ENCODE measurements at places on chromosomes 2 and 18. TPM values are rescaled to one million over a fixed set of nuclear protein-coding genes. Genes with fewer than 3 reads are reported as not detected.

MEP1B gene
- not detected for total RNA-seq

DNA sequence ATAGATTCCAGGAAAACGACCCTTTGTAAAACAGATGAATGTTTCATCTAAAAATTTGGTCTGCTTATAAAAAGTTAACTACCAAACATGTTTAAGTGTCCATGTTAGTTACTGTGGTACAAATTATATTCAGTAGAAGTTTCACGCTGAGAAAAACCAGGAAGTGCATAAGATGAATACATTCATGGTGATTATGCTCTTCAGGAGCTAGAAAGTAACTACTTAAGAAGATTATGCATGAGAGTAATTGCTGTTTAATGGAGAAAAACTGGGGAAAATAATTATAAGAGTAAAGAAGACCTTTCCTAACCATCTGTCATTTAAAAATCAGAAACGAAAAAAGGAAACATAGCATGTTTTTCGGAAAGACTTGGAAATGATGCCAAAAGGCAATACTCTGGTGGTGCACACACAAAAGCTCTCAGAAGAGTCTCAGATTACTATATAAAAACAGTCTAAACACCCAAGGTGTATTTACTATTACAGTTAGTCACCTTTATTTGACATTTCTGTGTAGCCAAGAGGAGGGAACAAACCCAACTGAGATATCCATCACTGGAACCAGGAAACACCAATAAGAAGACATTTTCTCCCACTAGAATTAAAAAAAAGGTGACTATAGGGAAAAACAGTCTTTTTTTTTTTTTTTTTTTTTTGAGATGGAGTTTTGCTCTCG, 38.8 kb upstream of the METTL21A start:
- no peak for DNase-seq

DNA sequence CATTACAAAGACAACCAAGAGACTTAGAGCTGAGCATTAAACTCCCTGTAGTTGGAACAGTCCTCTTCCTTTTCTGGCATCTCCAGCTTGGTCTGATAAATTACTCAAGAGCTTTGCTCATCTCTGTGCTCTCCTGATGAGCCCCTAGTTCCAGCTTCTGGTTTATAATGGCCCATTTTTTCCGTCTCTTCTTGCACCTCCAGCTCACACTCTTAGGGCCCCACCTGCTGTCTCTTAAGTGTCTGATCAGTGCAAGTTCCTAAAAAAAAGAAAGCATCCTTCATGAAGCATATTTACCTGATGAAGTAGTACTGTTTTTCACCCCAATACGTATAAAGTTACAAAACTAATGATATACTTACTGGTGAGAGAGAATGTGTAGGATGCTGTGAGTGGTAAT, 822.9 kb downstream of the RNF144A start:
- no peak for DNase-seq

DNA sequence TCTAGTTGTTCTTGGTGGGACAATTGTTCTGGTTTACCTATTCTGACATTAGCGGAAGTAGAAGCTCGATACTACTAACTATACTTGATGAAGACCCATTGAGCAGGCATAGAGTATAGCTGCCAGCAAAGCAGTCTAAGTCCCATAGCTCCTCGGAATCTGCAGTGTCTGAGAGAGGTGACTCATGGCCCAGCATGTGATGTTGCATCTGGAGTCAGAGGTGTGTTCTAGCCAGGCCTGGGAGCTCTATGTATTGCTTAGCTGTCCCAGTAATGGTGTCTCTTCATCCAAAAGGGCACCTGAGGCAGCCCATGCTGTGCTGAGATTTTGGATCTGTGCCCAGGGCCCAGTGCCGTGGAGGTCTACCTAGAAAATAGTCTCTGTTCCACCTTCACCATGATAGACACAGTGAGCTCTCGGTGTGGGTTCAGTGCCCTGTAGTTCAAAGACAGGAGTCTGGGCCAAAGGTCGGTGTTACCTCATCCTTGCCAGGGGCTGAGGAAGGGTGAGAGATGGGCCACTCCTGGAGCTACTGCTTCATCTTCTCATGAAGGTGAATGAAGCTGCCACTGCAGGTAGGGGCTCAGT, 47.3 kb downstream of the MEX3C start:
- DNase-seq = no peak

- no peak for DNase-seq
These were observed 359.3 kb downstream of the KIAA1328 start for GRCh38 chr18:37188016-37188791.

DNA sequence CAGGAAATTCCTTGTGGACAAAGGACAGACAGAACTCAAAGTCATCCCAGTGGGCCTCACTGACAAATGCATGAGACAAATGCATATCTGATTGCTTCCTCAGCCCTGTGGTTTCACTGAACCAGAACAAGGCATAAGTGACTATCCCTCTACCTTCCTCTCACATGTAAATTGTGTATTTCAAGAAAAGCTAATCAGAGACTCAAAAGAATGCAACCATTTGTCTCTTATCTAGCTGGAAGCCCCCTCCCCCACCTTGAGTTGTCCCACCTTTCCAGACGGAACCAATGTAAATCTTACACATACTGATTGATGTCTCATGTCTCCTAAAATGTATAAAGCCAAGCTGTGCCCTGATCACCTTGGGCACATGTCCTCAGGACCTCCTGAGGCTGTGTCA, 102.0 kb upstream of the TMEM200C start:
- DNase-seq = no peak

DNA sequence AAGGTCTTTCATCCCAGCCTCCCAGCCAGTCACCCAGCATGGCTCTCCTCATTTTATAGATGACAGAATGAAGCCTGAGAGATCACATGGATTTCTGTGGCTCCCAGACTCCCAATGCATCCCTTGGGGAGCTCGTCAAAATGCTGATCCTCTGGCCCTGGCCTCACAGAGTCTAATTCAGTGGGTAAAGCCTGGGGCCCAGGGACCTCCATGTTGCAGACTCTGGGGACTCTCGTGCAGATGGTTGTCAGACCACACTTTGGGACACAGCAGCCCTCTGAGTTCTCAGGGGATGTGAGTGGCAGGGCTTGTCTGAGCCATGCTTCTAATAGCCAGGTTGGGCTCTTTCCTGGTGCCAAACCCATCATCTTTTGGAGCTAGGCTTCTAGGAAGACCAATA, 97.0 kb downstream of the CTIF start:
- no peak for DNase-seq

DNA sequence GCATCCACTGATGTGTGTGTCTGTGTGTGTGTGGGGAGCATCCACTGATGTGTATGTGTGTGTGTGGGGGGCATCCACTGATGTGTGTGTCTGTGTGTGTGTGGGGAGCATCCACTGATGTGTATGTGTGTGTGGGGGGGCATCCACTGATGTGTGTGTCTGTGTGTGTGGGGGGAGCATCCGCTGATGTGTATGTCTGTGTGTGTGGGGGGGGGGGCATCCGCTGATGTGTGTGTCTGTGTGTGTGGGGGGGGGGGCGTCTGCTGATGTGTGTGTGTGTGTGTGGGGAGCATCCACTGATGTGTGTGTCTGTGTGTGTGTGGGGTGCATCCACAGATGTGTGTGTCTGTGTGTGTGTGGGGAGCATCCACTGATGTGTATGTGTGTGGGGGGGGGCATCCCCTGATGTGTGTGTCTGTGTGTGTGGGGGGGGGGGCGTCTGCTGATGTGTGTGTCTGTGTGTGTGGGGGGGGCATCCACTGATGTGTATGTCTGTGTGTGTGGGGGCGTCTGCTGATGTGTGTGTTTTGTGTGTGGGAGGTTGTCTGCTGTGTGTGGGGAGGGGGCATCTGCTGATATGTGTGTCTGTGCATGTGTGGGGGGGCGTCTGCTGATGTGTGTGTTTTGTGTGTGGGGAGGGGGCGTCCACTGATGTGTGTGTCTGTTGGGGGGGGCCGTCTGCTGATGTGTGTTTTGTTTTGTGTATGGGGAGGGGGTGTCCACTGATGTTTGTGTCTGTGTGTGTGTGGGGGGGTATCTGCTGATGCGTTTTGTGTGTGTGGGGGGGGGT, 125.9 kb downstream of the NFATC1 start:
- DNase-seq = no peak

GRCh38 chr2:233844836-233845235, 9.5 kb downstream of the HJURP start:
- no peak for DNase-seq

GRCh38 chr2:95760806-95761525, 169.2 kb downstream of the TRIM43 start:
- DNase-seq = no peak

- no peak for DNase-seq
These were observed 26.0 kb downstream of the MAP3K20 start for GRCh38 chr2:173101687-173102086.

GRCh38 chr18:45353530-45353929, 261.7 kb upstream of the SLC14A2 start:
- no peak for DNase-seq

CCDC74B gene
- 0.42 TPM for total RNA-seq

IDH1 gene
- 11.2 TPM for total RNA-seq

GRCh38 chr2:239555571-239555905, 154.7 kb upstream of the HDAC4 start:
- DNase-seq = no peak

Data from gastrocnemius medialis (tissue), 4 donors.